ENCODE measurements at places on chromosomes 4 and X. TPM values are rescaled to one million over a fixed set of nuclear protein-coding genes. Genes with fewer than 3 reads are reported as not detected.

ETDA gene
- total RNA-seq = not detected

TCEAL2 gene
- total RNA-seq = not detected

CYP2U1 gene
- total RNA-seq = 2.3 TPM

BMP3 gene
- total RNA-seq = not detected

GASK1B gene
- total RNA-seq = not detected

All from activated CD4-positive, alpha-beta T cell treated with anti-CD3 and anti-CD28 coated beads for 36 hours (primary cell).